DND-41 (cell line): ENCODE measurements at places on chromosomes 7 and 10.

- no peak for DNase-seq
Observed at GRCh38 chr7:126398851-126399529, 853.8 kb downstream of the GRM8 start.

GRCh38 chr10:106957823-106958588 is 206.5 kb downstream of the SORCS1 start:
- DNase-seq: no peak

DNA sequence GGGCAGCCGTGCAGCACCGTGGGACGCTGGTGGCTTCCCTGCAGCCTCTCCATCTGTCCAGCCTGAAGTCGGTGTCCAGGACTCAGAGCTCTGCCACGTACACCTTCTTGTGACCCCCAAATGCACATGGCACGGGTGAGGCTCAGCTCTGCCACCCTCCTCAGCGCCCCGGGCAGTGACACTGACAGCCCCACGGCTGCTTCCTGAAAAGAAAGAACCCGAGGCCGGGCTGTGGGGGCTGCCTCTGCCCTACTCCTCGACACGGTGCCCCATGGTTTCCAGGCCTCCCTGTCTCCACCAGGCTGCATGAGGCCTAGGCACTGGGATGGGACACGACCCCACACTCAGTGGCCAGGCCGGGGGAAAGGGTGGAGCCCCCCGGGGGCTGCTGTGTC is 13.7 kb downstream of the ADGRA1 start:
- no peak for DNase-seq

DNA sequence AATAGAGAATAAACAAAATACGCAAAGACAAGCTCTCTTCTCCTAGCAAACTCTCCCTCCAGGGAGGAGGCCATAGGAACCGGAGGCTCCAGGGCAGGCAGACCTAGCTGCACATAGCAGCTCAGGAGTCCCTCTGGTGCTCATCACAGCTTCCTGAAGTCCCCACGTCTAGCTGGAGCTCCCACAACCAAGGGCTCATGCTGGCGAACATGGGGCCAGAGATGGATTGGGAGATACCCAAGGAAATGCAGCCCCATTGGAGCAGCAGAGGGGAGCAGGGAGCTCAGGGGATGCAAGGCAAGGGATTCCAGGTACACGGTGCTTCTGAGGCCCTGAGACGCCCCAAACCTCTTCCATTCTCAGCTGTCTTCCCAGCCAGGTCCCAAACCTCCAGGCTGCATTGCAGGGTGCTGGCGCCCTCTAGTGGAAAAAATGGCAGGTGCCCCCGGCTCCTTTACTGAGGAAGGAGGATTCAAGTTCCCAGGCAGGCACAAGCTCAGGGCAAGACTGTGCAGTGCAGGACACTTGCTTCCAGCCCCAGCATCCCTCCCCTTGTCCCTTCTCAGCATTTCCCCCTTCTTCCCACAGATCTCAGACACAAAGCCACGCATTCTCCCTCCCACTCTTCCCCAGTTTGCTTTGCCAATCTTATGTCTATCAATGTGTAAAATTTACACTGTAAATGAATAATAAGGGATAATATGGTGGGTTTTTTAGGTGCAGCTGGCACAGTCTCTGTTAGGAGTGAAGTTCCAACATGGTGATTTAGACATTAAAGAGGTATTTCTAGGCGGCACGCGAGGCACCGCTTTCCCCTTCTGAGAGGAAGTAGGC is 46.2 kb downstream of the GPAM start:
- peak; percentile 68 for DNase-seq

GRCh38 chr10:71608819-71609768 is 110.5 kb downstream of the C10orf105 start:
- peak; percentile 77 for DNase-seq

- DNase-seq: peak; percentile 46
Observed at GRCh38 chr10:128859738-128860386, 607.2 kb upstream of the MGMT start.

- no peak for DNase-seq
Observed at GRCh38 chr7:94276795-94277194, 117.9 kb upstream of the COL1A2 start.

DNA sequence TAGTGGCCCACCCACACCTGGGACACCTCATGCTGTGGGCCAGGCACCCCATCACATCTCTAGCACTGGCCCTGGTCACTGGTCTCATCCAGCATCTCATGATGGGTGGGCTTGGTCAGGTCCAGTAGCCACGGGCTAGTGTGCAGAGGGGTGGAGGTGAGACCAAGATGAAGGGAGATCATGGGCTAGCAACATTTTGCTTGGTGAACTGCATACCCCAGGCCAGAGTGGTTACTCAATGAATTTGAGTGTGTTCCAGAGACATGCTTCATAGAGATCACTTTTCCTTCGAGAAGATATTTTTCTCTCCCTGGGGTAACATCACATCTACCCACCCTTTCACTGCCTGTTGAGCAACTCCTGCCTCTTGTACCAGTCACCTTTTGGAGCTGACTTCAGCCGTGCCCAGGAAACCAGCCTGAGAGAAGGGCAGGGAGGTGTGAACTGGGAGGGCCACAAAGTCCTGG is 44.2 kb downstream of the MINDY4 start:
- no peak for DNase-seq

DNA sequence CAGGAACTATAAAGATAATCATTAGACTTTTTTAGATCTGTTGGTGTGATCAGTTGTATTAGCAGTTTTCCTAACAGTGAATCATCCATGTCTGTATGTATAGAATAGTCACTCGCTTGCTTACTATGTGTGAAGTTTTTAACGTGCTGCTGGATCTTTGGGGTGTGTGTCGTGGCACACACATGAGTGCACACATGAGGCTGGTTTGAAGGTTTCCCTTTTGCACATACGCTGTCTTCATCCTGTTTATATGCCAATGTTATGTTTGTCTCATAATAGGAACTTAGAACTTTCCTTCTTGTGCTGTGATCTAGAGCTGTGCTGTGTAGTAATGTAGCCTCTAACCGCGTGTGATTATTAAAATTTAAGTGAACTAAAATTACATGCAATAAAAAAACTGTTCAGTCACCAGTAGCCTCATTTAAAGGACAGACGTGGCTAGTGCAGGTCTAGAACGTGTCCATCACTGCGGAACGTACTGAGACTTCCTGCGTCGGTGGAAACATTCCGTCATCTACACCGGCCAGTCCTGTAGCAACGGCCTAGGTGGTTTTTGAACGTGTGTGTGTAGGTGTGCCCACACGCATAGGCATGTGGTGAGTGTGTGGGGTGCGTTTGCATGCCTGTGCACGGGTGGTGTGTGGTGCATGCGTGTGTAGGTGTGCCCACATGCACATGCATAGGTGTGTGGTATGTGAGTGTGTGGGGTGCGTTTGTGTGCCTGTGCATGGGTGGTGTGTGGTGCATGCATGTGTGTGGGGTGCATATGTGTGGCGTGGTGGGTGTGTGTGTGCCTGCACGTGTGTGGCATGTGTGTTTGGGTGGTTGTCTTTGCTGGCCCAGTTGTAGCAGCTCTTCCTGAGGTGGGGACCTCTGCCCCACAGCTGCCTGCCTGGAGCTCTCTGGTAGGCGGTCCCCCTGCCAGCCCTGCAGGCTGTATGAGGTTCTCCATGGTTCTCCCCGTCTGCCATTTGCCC is 56.6 kb downstream of the INPP5A start:
- no peak for DNase-seq

DNA sequence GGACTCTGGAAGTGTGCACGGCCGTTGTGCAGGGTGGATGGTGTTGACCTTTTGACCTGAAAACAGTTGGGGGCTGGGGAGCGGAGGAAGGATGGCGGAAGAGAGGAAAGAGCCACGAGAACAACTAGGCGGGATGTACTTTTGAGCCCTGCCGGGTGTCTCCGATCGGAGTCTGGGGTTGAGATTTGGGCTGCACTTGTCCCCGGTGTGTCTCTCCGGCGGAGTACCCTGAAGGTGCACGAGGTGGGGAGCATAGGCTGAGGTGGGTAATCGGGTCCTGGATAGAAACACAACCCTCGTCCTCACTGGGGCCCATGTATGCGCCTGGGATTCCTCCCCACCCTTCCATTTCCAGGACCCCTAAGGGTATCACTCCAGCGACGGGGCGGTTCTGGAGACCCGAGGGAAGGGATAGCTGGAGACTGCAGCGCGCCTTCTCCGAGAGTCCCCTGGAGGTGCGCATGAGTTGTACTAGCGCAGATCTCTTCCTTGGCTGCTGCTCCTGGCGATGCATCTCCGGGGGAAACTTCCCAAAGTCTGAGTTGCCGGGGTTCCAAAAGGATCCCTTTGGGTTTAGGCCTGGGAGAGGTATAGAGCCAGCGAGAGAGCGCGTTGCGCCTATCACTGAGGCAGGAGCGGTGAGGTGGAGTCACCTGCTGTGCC is 4.6 kb upstream of the HMX2 start:
- no peak for DNase-seq

GRCh38 chr10:130767116-130767730 is 544.3 kb downstream of the TCERG1L start:
- no peak for DNase-seq

DNA sequence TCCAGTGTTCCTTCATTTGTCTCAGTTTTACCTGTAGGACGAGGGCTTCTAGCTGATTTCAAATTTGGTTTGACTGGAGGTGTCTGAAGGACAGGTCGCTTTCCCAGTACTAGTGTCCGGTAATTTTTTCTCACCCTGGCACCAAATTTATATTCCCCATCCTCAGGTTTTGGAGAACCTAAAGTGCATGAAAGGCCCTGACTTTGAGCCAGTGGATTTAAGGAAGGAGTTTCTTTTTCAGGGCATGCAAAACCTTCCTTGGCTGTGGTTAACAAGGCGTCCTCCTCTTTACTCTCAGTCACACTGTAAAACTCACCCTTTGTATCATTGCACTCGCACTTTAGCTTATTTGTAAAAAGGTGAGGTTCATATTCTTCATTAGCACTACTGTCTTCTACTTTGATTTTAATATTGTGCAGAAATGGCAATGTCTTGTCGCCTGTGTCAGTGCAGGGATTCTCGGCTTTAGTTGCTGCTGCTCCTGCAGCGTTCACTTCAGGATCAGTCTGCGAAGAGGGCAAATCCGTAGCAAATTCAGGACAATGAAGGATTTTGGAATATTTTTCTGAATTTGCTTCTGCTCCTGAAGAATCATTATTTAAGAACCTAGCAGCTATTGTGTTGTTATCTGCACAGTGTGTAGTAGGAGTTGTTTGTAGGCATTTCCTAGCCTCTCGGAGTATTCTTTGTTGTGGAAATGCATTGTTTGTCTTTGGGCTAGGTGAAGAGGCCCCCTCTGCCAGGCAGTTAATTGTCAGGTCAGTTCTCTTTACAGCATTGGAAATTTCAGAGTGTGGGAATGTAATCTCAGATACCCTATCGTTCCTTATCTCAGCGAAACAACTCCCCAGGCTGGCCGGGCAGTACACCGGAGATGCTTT is 9.9 kb downstream of the SKIDA1 start:
- DNase-seq: no peak

- no peak for DNase-seq
Observed at GRCh38 chr7:133794479-133794878, 332.7 kb upstream of the LRGUK start.

DNA sequence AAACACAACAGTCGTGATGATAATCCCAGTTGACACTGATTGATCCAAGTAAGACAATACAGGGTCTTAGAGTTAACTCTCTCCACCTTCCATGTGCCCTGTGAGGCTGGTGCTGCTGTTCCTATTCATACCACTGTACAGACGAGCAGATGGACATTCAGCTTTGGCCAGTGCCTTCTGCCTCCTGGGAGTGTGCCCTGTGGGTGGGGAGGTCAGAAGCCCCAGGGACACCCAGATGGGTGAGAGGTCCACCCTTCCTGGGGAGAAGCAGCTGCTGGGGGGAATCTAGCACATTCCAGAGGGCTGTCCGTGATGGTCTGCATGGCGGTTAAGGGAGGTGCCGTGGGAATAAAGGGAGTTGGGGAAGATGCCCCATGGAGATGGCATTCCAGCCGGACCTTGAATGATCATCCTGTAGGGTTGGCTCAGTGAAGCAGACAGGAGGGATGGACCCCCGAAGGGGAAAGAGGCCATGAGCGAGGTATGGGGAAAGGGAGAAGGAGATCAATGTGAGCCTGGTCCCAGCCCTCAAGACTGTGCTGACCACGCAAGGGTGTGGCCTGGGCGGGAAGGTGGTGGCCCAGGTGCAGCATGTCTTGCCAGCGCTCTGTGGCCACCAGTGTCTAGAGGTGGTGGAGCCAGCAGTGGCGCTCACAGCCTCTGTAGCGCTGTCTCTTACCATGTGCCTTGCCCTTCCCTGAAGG is 74.0 kb downstream of the ADCY1 start:
- no peak for DNase-seq

GRCh38 chr7:38274486-38274885 is 1.1 kb upstream of the TARP start:
- no peak for DNase-seq

- DNase-seq: peak; percentile 52
Observed at GRCh38 chr7:30594048-30594539, 584 bp upstream of the GARS1 start.

GRCh38 chr7:134589491-134589941 is 40.6 kb downstream of the AKR1B15 start:
- DNase-seq: no peak

GRCh38 chr7:132092106-132092505 is 484.2 kb downstream of the PLXNA4 start:
- no peak for DNase-seq

DNA sequence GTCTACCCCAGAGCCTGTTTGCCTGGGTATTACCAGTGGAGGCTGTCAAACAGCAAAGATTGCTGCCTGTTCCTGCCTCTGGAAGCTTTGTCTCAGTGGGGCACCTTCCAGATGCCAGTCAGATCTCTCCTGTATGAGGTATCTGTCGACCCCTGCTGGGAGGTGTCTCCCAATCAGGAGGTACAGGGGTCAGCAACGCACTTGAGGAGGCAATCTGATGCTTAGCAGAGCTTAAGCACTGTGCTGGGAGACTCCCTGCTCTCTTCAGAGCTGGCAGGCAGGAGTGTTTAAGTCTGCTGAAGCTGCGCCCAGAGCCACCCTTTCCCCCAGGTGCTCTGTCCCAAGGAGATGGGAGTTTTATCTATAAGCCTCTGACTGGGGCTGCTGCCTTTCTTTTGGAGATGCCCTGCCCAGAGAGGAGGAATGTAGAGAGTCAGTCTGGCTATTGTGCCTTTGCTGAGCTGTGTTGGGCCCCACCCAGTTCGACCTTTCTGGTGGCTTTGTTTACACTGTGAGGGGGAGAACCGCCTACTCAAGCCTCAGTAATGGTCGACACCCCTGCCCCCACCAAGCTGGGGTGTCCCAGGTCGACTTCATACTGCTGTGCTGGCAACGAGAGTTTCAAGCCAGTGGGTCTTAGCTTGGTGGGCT is 62.2 kb downstream of the PPP1R9A start:
- DNase-seq: no peak

DNA sequence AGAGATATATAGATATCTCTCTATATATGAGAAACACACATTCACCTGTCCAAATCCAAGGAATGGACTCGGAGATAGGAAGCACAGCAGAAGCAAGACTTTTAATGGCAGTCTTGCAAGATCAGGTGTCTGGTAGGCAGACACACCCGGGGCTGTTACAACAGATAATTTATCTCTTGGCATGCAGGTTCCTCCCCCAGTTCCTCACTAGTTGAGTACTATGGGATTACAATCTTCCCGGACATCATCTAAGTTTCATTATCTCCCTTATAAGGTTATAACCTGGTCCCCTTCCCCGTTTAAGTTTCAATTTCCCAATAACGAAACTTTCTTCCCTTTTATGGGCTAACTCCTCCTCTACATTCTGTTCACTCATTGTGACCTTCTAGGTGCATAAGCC is 399.3 kb downstream of the PPP1R3A start:
- no peak for DNase-seq
